ENCODE measurements at places on chromosomes 7 and 10. TPM values are rescaled to one million over a fixed set of nuclear protein-coding genes. Genes with fewer than 3 reads are reported as not detected.

MSRB2 gene
- 21.3 TPM for polyA plus RNA-seq

PKD1L1 gene
- 0.11 TPM for polyA plus RNA-seq

SLC26A3 gene
- not detected for polyA plus RNA-seq

GBX1 gene
- polyA plus RNA-seq = not detected

URGCP gene
- polyA plus RNA-seq = 19.8 TPM

BAIAP2L1 gene
- 39.4 TPM for polyA plus RNA-seq

SPDYE2B gene
- polyA plus RNA-seq = not detected

SCIN gene
- 0.12 TPM for polyA plus RNA-seq

CCDC186 gene
- 6.8 TPM for polyA plus RNA-seq

Measured in A549 (cell line).